Amygdala (tissue), 56 donors: ENCODE measurements at places on chromosomes 2 and 18.

DNA sequence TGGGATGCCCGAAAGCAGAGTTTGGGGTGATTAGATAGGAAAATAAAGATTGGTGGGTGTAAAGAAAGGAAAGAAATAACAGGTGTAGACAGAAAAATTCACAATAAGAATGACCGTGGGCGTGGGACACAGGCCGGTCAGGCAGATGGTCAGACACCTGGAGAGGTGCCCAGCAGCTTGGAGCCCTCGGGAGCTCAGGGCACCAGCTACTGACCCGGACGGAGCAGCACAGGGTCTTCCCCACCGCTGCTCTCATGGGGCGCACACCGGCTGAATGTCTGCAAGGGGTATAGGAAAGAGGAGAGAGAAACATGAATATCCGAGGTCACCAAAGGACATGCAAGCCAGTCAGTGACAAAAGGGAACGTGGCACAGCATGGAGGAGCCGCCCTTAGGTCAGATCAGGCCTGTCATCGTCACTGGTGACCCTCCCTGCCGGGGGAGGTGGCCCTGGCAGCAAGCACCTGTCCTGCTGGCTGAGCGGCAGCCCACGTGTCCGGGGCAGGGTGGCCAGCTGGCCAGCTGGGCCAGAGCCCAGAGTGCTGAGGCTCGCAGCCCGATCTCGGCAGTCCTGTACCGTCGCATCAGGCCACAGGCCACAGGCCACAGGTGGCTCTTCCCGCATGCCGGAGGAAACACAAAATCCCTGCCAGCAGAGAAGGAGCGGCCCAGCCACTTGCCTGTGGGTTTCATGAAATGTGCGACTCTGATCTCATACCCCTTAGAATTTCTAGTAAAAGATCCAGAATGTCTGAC, 112.0 kb upstream of the NDUFV2 start:
- no peak for DNase-seq

DNA sequence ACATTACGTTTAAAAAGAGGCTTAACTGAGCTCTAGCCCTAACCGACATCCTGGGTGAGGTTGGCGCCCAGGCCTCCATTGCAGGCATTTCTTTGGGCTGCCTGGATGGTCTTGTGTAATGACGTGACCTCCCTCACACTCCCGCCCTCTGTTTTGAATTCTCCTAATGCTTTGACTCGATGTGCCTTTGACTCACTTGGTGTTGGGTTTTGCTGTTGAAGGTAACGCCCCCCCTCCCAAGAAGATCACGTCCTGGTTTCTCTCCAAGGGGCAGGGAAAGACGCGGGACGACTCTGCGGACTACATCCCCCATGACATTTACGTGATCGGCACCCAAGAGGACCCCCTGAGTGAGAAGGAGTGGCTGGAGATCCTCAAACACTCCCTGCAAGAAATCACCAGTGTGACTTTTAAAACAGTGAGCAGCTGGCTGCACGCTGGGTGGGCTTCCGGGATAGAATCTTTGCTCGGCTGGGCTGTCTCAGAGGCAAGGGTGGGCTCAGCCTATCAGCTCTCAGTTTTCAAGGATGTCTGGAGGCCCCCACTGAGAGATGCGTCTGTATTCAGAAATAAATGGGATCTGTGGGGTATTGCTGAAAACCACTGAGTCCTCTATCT, 87.9 kb upstream of the ATG16L1 start:
- DNase-seq = no peak

DNA sequence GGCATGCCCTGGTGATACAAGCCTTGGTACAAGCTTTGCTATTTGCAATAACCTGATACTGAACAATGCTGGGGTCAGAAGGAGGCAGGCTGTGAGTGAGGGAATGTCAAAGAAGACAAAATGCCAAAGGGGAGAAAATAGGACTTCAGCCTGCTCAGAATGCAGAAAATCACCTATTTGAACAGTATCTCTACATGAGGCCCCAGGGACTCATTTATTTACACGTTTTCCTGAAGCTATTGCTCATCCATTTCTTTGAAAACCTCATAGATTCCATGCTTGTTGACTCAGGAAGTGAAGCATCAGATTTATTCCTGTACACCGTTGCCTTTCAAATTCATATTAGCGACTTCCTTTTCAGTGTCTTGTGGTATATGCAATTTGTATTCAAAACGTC, 69.4 kb upstream of the CBLN2 start:
- DNase-seq = no peak

DNA sequence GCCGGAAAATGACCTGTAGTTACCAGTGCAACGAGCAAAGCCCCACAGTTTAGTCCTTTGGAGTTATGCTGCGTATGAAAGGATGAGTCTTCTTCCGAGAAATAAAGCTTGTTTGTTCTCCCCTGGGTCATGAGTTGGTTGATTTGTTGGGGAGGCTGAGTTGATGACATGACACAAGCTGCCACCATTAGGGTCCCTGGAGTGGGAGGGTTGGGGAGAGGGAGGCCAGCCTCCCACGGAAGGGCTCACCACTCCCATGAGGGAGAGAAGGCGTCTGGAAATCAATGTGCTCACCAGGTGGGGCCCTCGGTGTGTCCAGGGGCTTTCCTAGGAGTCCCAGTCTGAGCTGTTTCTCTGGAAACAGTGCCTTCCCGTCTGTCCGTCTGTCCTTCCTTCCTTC, 7.4 kb upstream of the DGKD start:
- no peak for DNase-seq

- no peak for DNase-seq
These were observed 248.9 kb downstream of the TDRD15 start for GRCh38 chr2:21372654-21373053.

DNA sequence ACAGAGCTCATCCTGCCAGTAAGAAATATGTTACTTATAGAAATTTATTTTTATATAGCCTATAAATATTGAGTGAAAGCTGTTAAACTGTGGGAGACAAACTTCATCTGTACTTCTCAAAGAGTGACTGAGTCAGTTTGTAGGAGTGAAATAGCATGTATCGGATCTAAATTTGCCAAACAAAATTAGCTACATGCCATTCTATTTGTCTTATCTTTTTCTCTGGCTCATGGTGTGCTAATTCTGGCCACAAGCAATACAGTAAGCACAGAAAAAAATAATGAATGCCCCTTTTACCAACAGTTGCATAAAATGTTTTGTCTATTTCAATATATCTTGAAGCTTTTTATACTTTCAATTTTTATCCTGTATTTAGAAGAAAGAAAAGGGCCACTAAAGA, 12.5 kb downstream of the ERBB4 start:
- no peak for DNase-seq
